Posterior cingulate gyrus (tissue), 11 donors: ENCODE measurements at places on chromosomes 4 and X.

DNA sequence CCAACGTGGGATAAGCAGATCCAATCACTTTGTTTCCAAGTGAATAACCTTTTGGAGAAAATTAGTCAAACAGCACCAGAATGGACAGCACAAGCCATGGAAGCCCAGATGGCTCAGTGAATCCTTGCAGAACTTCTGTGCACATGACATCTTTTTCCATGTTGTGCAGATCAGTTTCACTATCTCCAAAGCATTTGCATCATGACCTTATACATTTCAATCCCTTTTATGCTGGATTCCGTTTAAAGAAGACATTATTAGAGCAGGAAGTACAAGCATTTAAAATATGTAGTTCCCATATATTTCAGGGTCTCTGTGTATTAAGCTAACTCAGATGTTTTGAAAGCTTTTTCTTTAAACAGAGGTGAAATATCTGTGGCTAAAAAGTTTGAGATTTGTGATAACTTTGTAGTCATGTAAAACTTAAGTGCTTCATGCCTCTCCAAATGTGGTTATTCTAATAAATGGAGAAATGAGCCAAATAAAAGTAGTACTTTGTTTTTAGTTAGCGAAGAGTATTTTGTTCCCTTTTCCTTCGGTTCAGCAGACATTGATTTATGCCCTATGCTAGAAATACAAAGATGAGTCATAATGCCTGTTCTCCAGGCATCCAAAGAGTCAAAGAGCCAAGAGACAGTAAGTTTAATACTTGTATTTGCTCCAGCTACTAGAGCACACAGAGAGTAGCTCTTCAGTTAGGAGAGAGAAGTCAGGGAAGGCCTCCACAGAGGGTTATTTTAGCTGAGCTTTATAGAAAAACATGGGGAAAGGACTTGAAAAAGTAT lies 39.0 kb downstream of the PLAC8 start:
- no peak for DNase-seq

DNA sequence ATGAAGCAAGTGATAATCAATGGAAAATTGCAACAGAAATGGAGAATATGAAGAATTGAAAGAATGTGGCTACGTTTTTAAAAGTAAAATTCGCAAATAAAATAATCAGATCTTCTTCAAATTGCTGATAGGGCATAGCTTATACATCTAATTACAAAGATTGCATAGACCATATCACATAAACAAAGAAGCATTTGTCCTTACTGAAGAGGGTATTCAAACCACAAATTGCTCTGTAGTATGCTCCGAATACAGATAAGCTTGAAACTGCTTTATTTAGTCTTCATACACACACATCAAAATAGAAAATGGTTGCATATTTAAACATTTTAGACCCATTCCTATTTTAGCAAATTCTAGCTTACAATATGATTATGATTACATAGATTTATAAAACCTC lies 206.7 kb upstream of the SLIT2 start:
- no peak for DNase-seq

DNA sequence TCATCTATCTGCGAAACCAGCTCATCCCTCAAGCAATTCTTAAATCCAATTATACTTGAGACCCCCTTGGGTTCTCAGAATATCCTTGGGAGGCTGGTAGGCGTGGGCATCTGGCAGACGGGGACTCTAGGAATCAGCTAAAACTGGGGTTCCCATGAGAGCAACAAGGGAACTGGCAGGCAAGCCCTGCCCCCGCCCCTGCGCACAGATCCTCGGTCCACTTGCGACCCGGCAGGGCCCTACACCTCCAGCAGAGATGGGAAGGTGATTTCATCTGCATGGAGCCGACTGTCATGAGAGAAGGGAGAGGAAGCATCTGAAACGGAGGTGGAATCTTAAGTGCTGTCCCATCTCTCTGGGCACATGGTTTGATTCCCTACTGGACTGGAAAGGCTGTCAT lies 9.9 kb upstream of the C4orf50 start:
- DNase-seq = no peak

- no peak for DNase-seq
Observed at GRCh38 chr4:54255881-54256280, 26.8 kb downstream of the PDGFRA start.

DNA sequence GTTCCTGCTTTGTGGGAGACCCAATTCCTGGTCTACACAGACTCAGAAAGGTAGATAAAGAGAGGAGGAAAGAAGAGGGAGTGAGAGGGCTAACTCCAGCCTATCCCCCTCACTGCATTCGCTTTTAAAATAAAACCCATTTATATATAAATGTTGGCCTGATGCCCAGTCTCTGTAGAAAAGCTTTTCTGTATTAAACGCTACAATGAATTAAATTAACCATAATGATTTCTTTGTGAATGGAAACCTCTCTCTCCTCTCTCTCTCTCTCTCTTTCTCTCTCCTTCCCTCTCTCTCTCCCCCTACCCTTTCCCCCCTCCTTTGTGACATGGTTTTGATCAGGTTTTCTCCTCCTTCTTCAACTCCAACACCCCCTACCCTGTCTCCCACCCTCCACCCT lies 34.8 kb downstream of the PJA1 start:
- no peak for DNase-seq

DNA sequence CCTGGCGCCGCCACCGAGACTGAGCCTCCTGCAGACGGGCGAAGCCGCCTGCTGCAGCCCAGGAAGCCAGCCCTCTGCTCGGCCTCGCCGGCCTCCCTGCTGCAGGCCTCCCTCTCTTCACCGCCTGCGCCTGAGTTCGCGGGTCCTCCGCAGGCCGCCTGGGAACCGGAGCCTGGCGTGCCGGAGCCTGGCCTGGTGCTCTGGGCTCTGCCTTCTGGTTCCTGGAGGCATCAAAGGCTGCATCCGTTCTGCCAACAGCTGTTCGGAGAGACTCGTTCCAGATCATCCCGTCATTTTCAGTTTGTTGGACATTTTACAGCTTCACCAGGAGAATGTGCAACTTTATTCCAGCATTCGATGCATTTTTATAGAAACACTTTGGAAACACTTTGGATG lies 178.0 kb downstream of the DCLK2 start:
- no peak for DNase-seq

- DNase-seq = no peak
Observed at GRCh38 chr4:175346376-175346775, 428.2 kb downstream of the ADAM29 start.

DNA sequence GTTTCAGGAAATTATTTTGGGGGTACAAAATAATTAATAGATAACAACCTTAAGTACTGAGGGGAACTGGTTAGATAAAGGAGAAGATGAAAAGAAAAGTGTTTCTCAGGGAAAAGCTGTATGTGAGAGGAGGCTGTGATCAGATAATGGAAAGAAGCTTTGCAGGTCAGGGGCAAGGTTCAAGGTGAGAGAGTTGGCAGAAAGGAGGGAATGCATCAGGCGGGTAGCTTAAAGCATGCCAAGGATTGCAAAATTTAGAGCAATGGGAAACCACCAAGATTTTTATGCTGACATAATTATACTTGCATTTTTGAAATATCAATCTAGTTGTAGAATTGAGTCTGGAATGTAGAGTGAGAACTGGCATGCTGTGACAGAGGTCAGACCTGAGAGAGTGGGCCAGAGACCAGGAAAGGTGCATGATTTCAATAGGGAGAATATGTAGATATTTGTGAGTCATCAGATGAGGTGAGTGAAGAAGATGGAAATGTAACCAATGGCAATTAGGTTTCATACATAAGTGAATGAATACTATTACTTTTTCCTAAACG lies 508.7 kb downstream of the TRIML1 start:
- DNase-seq = no peak

GRCh38 chr4:140252141-140252741 lies 98.3 kb upstream of the MAML3 start:
- no peak for DNase-seq

DNA sequence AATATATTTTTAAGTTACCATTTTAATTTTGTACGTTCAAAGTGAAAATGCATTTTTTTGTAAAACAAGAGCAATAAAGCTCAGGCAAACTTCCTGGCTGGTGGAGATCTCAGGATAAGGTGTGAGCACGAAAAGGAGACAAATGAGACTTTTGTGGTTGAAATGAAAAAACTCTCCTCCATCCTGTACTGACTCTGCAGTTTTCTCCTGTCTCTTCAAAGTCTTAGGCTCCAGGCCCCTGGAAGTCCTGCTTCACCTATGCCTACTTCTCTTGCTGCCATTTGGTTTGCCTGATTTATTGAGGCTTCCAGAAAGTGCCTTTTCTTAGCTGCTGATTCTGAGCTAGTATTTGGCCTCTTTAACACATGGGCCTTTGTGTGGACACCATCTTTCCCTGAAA lies 77.7 kb downstream of the MAML3 start:
- DNase-seq = no peak

GRCh38 chr4:113383111-113383785 lies 333.8 kb downstream of the ANK2 start:
- no peak for DNase-seq

GRCh38 chr4:59553721-59554091 lies 1646.4 kb upstream of the ADGRL3 start:
- DNase-seq = no peak

DNA sequence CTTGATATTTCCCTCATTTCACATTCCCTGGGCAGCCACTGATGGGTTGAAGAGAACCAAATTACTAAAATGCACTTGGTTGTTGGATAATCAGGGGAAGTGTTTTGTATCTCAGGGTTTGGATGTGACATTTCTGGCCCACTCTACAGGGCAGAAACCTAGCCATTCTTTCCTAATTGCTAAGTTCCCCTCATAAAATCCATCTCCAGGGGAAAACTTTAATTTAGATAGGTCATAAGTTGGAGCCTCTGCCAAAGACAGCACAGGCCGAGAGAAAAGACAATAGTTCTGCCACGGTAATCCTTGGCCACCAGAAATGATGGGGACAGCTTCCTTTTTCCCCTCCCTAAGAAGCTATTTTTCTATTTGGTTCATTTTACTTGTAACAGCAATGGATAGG lies 192.7 kb upstream of the C1QTNF7 start:
- DNase-seq = no peak

GRCh38 chr4:2828758-2829181 lies 14.9 kb upstream of the ADD1 start:
- DNase-seq = peak; percentile 4

DNA sequence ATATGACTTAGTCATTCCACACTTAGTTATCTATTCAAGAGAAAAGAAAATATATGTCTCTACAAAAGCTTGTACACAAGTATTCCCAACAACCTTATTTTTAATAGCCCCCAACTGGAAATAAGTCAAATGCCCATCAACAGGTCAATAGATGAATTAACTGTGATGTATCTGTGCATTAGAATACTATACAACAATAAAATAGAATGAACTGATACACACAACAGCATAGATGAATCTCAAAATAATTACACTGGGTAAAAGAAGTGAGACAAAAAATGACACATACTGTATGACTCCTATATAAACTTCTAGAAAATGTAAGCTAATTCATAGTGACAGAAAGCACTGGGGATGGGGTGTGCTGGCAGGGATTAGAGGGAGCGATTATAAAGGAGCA lies 354.1 kb upstream of the DIPK2B start:
- DNase-seq = no peak

GRCh38 chr4:105715692-105716278 lies 7.2 kb downstream of the GSTCD start:
- DNase-seq = no peak

- DNase-seq = no peak
Observed at GRCh38 chrX:69158166-69158980, 6.9 kb downstream of the PJA1 start.

GRCh38 chr4:69490271-69490670 lies 5.4 kb downstream of the UGT2B4 start:
- DNase-seq = peak; percentile 18

DNA sequence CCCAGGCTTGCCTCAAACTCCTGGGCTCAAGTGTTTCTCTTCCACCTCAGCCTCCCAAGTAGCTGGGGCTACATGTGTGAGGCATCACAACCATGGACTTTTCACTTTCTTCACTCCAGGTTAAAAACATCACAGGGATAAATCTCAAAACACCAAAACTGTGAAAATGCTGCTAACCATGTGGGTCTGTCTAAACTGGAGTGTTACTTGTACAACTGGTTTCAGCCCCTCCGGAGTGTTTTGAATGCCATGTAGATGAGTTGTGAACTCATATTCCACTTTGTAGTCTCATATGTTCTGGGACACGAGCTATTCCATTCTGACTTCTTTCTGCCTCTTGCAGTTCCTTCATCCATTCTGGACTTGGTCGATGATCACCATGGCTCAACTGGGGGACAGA lies 43.0 kb downstream of the PDGFRA start:
- no peak for DNase-seq

GRCh38 chr4:25021216-25021615 lies 9.5 kb downstream of the LGI2 start:
- no peak for DNase-seq

DNA sequence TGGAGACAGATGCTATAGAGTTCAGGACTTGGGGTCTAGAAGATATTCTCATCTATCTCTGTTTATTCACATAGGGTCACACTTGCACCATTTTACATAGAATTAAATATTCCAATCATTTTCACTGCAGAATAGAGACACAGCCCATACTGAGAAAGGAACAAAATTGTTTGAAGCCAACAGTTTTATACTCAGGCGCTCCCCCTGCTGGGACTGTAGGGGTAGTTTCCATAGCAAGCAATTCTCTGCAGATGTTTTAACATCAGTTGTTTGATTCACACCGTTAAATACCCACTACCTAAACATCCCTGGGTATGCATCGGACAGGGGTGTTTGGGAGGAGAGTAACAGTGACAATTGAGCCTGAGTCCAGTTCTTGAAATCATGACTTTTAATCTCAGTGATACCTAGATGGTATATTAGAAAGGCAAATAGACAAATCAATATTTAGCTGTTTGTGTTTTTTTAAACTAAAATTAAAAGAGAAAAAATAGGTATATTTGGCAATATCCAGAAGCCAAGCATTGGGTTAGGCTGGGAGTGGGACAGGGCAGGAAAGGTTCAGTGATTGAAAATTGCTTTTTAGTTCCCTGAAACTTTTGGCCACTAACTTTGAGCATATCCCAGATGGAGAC lies 33.8 kb downstream of the LONRF3 start:
- peak; percentile 14 for DNase-seq

DNA sequence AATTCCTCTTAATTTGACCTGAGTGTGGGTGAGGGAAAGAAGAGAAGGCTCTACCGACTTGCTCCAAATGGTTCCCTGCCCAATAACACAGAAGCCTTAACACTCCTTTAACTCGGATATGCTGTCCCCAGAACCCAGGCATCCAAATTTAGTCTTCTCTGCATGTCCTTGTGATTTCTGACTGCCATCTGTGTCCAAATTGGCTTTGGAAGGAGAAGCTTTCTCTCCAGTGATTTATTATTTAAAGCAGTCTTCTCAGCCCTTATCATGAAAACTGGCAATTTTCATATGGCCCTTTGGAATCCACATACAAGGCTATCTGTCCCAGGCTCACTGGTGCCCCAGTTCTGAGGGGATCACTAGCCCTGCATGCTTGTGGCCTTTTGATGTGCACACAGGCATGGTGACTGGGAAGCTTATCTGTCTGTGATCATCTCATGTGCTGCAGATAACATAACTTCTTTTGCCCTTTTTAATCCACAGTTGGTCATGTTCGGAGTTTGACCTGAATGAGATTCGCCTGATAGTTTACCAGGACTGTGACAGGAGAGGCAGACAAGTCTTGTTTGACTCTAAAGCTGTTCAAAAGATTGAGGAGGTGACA lies 56.7 kb downstream of the FNIP2 start:
- DNase-seq = no peak

- DNase-seq = no peak
Observed at GRCh38 chrX:129534816-129535578, 5.1 kb upstream of the OCRL start.
